Central memory CD4-positive, alpha-beta T cell (primary cell): ENCODE measurements at places on chromosomes 12 and 14.

DNA sequence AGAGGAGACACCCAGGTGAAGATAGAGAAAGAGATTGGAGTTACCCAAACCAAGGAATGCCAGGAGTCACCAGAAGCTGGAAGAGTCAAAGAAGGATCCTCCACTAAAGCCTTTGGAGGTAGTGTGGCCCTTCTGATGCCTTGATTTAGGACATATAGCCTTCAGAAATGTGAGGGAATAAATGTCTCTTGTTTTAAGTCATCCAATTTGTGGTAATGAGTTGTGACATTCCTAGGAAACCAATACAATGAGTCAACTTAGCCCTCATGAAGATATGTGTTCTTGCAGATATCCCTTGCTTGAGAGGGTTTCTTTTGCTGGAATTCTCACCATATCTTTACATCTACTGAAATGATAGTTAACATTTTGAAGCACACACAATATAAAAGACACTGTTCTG is 58.8 kb downstream of the CCER1 start:
- no peak for DNase-seq

- no peak for DNase-seq
Measured at GRCh38 chr12:19710811-19711793, 271.8 kb downstream of the AEBP2 start.

- no peak for DNase-seq
Measured at GRCh38 chr12:48336061-48336460, 14.7 kb downstream of the ZNF641 start.

- no peak for DNase-seq
Measured at GRCh38 chr12:58889557-58889956, 30.7 kb downstream of the LRIG3 start.

GRCh38 chr12:98425859-98426258 is 89.5 kb upstream of the TMPO start:
- no peak for DNase-seq

- DNase-seq, result no peak
Measured at GRCh38 chr12:63023926-63024325, 89.0 kb upstream of the PPM1H start.

DNA sequence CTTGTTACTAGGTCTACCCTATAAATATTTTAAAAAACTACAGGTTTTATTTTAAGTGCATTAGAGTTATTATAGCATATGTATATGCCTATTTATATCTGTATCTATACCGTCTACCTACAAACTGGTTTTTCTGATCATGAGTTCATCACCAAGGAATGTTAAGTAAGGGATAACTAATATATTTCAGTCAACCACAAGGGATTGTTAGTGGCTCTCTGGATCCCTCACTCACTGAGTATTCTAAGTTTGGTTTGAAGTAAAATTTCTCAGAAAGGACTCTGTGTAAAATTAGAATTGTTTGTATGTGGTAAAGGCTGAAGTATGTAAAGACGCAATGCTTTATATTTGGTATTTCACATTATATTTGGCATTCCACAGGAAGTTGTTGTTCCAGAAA is 4.8 kb downstream of the EPYC start:
- DNase-seq, result no peak

GRCh38 chr12:49888461-49889151 is 15.1 kb downstream of the FAIM2 start:
- no peak for DNase-seq

GRCh38 chr12:107736914-107737313 is 24.0 kb downstream of the PRDM4 start:
- DNase-seq, result no peak

DNA sequence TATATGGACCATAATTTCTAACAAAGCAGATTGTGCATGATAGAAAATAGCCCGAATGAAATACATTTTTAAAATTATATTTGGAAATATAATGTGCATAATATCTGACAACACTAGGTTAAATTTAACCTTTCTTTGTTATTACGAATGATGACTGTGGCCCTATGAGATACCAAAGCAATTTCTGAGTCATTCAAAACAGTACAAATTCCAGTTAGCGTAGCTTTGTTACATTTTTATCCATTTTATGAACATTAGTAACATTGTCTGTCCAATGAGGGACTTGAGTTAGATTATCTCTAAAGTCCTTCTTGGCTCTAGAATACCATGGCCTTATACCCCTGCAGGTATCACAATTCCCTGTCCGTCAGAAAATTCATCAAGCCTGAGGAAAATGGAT is 39.0 kb upstream of the REP15 start:
- no peak for DNase-seq

- DNase-seq, result peak; percentile 25
Measured at GRCh38 chr12:64681200-64682052, 71.1 kb downstream of the RASSF3 start.

DNA sequence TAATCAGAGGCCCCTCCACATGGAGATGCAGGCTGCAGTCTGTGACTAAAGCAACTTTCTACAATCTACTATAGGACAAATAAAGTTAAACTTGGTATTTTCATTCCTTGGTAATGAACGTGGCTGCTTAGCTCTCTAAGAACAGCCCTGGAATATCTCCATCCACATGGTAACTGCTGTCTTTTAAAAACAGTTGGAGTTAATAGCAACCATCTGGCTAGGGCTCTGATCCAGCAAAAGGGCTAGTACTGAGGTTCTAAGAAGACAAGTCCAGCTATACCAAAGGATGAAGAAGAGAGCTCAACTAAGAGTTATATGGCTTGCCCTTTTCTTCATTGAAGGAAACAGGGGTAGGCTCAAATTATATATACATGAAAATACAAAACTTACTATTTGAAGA is 920.1 kb downstream of the FLRT2 start:
- DNase-seq, result no peak

GRCh38 chr12:71183018-71183417 is 25.2 kb upstream of the TSPAN8 start:
- DNase-seq, result no peak
